ENCODE measurements at places on chromosomes 4 and X. TPM values are rescaled to one million over a fixed set of nuclear protein-coding genes. Genes with fewer than 3 reads are reported as not detected.

Gene DLG3
- total RNA-seq: 7.9 TPM

Gene EGFL6
- total RNA-seq: not detected

Gene GPR173
- total RNA-seq: 1.5 TPM

Gene UPF3B
- 4.7 TPM for total RNA-seq

Gene PDCL2
- total RNA-seq: not detected

Gene SUPT20HL2
- total RNA-seq: not detected

Gene FOXR2
- total RNA-seq: not detected

Gene ZDHHC15
- not detected for total RNA-seq

Gene NEUROG2
- total RNA-seq: not detected

Gene NXF2B
- not detected for total RNA-seq

Gene TEX13C
- not detected for total RNA-seq

Gene DEFB131A
- not detected for total RNA-seq

Gene BANK1
- total RNA-seq: not detected

Gene EVC2
- total RNA-seq: 9.7 TPM

Gene UBA1
- total RNA-seq: 103 TPM

Gene TBC1D9
- 21.7 TPM for total RNA-seq

Gene CSAG2
- not detected for total RNA-seq

Gene GUCY1B1
- total RNA-seq: 1.4 TPM

Gene KIAA1210
- not detected for total RNA-seq

Gene CXXC4
- total RNA-seq: not detected

Gene STATH
- not detected for total RNA-seq

Gene TRIML2
- not detected for total RNA-seq

Gene LIAS
- 7.1 TPM for total RNA-seq

Gene NAT8L
- total RNA-seq: 0.23 TPM

Gene ENOX2
- 9.2 TPM for total RNA-seq

Gene TNMD
- total RNA-seq: not detected

Gene GAGE10
- total RNA-seq: not detected

Gene CENPVL2
- not detected for total RNA-seq

Gene LONRF3
- 0.09 TPM for total RNA-seq

Gene HS6ST2
- 0.09 TPM for total RNA-seq

Gene MEPE
- total RNA-seq: not detected

Gene PNMA5
- not detected for total RNA-seq

Gene SRP72
- 52.3 TPM for total RNA-seq

Gene EPHA5
- 2.5 TPM for total RNA-seq

Gene FBXW7
- total RNA-seq: 21.0 TPM

Gene PAGE5
- not detected for total RNA-seq

Gene DUSP21
- total RNA-seq: not detected

Gene FAM241A
- total RNA-seq: 1.6 TPM

Gene ADH1B
- 317 TPM for total RNA-seq

Gene VCX3A
- not detected for total RNA-seq

Gene SLC10A4
- total RNA-seq: 0.12 TPM

Gene LEF1
- total RNA-seq: not detected

Gene MID1IP1
- total RNA-seq: 68.5 TPM

Gene NSD2
- 12.3 TPM for total RNA-seq

Gene MAGEA9B
- not detected for total RNA-seq

Gene KLB
- not detected for total RNA-seq

Gene DSPP
- total RNA-seq: not detected

Gene LGI2
- total RNA-seq: 0.94 TPM

Gene GAGE2A
- not detected for total RNA-seq

Gene PDS5A
- total RNA-seq: 34.5 TPM

Gene ZNF157
- not detected for total RNA-seq

Gene KDR
- total RNA-seq: 21.7 TPM

Gene KLF8
- 0.12 TPM for total RNA-seq
